ENCODE measurements at places on chromosomes 5 and 9. TPM values are rescaled to one million over a fixed set of nuclear protein-coding genes. Genes with fewer than 3 reads are reported as not detected.

GRCh38 chr9:136409557-136410455 is 608 bp downstream of the ENTR1 start:
- no peaks in the 10 kb centered on the region for H3K27me3 ChIP-seq
- peaks cover 16% of the 10 kb centered on the region for H3K4me1 ChIP-seq
- DNase-seq: peak; percentile 20
- peak overlapping the region; percentile 82 for H3K4me3 ChIP-seq

- H3K27ac ChIP-seq: no peak overlapping the region
- no peaks in the 10 kb centered on the region for H3K36me3 ChIP-seq
- no peaks in the 10 kb centered on the region for H3K27me3 ChIP-seq
- H3K4me1 ChIP-seq: no peaks in the 10 kb centered on the region
These were observed 291.2 kb upstream of the PTPRD start for GRCh38 chr9:10903969-10904368.

Gene HABP4
- total RNA-seq: 18.1 TPM

- peak overlapping the region; percentile 99 for H3K27ac ChIP-seq
- H3K27me3 ChIP-seq: no peaks in the 10 kb centered on the region
- H3K36me3 ChIP-seq: no peaks in the 10 kb centered on the region
- peak; percentile 99 for DNase-seq
These were observed 71.8 kb upstream of the NFIL3 start for GRCh38 chr9:91495450-91495849.

DNA sequence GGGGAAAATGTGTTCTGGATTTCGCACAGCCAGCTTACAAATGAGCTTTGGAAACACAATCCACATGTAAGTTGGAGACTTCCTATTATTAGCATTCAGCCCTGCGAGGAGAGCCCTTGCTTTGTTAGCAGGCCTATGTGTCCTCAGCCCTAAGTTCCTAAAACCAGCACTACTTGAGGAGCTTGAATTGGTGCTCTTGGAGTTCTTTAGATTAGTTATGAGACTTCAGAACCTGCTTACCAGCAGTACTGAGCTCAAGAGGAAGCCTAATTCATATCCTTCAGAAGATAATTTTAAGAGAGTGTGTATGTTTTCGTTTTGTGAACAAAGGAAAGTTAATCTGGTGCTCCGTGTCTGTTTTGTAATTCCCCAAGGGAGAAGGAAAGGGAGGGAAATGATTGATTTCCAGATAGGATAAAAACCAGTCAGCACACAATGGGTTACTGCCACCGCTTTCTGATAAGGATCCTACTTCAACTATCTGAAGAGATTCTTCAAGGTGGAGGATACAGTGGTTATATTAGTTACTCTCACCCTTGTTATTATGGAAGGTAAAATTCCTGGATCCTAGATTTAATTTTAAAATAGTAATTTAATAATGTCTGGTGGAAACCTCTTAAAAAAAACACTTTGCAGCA is 35.2 kb downstream of the PIK3R1 start:
- no peaks in the 10 kb centered on the region for H3K36me3 ChIP-seq
- H3K27me3 ChIP-seq: no peaks in the 10 kb centered on the region
- peaks cover 10% of the 10 kb centered on the region for H3K4me1 ChIP-seq
- no peak for DNase-seq

Gene AK8
- total RNA-seq: 0.84 TPM

Gene GABRA1
- 0.41 TPM for total RNA-seq

Gene FAM78A
- total RNA-seq: 0.73 TPM

DNA sequence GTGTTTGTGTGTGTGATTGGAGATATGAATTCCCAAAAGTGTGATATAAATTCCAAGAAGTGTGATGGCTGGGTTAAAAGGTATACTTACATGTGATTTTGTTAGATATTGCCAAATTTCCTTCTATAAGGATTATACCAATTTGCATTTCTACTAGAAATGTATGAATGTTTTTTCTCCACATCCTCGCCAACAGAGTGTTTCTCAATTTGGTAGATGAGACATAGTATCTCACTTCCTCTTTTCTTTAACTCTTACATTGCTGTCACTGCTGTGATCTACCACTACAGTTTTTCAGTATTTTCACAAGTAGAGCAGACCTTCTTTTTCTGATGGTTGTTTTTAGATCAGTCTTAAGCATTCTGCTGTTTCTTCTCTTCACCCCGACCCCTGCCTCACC is 111.3 kb downstream of the FER start:
- H3K27me3 ChIP-seq: no peaks in the 10 kb centered on the region
- H3K36me3 ChIP-seq: no peaks in the 10 kb centered on the region
- no peak overlapping the region for H3K27ac ChIP-seq
- no peaks in the 10 kb centered on the region for H3K4me1 ChIP-seq
- no peak overlapping the region for H3K4me3 ChIP-seq

GRCh38 chr5:80937584-80938356 is 22.4 kb upstream of the RASGRF2 start:
- no peak for DNase-seq
- no peak overlapping the region for H3K4me3 ChIP-seq
- no peaks in the 10 kb centered on the region for H3K36me3 ChIP-seq

Gene ENTPD8
- total RNA-seq: 0.11 TPM

GRCh38 chr5:14241141-14241540 is 98.0 kb downstream of the TRIO start:
- no peaks in the 10 kb centered on the region for H3K27me3 ChIP-seq
- H3K36me3 ChIP-seq: peaks cover 2% of the 10 kb centered on the region
- H3K4me3 ChIP-seq: no peak overlapping the region
- peaks cover 45% of the 10 kb centered on the region for H3K4me1 ChIP-seq

Gene GABRG2
- not detected for total RNA-seq

Gene PTGS1
- total RNA-seq: 0.23 TPM

DNA sequence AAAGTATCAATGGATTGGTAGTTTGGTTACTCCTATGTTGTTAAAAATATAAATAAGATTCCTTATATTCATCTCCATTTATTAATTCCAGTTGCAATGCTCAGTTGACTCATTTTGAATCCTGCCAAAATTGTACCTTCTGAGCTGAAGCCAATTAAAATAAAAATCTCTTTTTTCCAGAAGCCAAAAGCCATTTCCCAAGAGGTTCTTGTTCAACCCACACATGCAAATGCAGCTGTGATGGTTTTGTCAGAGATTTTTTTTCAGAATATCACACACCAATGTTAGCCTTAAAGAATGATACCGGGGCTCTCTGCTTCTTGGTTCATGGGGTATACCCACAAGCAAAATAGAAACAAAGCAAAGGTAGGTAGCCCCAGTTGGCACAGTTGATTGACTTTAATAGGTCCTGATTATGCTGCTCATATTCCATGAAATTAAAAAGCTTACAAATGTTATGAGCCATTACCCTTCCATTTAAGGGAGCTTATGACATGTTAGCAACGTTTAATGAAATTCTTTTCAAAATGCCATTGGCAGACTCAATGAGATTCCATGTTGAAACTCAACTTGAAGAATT is 208.0 kb downstream of the SGCD start:
- no peaks in the 10 kb centered on the region for H3K36me3 ChIP-seq
- DNase-seq: peak; percentile 30
- H3K4me3 ChIP-seq: no peak overlapping the region

Gene SPATA31E1
- total RNA-seq: not detected

Gene PSD2
- total RNA-seq: 0.25 TPM

- no peak overlapping the region for H3K4me3 ChIP-seq
- no peak overlapping the region for H3K27ac ChIP-seq
- peaks cover 20% of the 10 kb centered on the region for H3K4me1 ChIP-seq
- DNase-seq: no peak
- H3K36me3 ChIP-seq: peaks cover 71% of the 10 kb centered on the region
These were observed 6.6 kb downstream of the RACK1 start for GRCh38 chr5:181236954-181237641.

Gene NRARP
- 7.3 TPM for total RNA-seq

- peaks cover 3% of the 10 kb centered on the region for H3K4me1 ChIP-seq
- no peaks in the 10 kb centered on the region for H3K36me3 ChIP-seq
- H3K4me3 ChIP-seq: no peak overlapping the region
These were observed 4.0 kb upstream of the CCL28 start for GRCh38 chr5:43415935-43416802.

GRCh38 chr5:169538944-169539343 is 44.6 kb upstream of the SPDL1 start:
- DNase-seq: no peak
- H3K27me3 ChIP-seq: no peaks in the 10 kb centered on the region
- H3K4me3 ChIP-seq: no peak overlapping the region
- H3K27ac ChIP-seq: no peak overlapping the region

Gene OCLN
- total RNA-seq: 15.3 TPM

Gene FOXD4L5
- 0.11 TPM for total RNA-seq

Gene RPS14
- 2,054 TPM for total RNA-seq

DNA sequence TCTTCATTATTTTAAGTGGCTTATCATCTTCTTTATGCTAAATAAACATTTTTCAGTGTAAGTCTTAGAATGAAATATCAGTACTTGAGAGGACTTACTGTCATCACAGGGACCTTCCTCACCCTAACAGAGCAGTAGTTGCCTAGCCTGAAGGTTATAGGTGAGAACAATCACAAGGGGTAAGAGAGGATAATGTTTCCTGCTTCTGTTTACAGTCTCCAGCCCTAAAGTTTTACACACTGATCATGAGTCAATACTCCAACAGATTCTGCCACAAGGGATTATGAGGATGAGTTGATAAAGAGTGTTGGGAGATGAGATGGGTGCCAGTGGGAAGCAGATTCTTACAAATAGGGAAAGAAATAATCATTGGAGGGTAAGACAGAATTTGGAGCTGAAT is 265.1 kb upstream of the DAB2 start:
- no peak for DNase-seq
- no peaks in the 10 kb centered on the region for H3K27me3 ChIP-seq
- no peaks in the 10 kb centered on the region for H3K4me1 ChIP-seq
- no peak overlapping the region for H3K4me3 ChIP-seq

DNA sequence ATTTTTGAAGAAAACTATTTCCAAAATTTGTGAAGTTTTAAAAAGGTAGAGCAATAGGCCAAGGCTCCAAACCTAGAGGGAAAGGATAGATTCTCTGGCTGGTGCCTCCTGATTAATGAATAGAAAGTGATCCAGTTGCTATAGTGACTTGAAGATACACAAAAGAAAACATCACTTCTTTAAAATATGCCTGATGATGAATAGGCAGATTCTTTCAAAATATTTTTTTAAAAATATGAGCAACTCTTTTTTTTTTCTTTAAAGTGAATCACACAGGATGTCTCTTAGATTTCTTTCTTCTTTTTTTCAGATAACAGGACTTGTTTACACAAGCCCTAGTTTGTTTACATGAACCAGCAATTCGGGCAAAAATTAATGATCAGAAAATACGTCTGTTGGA is 124.4 kb downstream of the RFK start:
- H3K27me3 ChIP-seq: no peaks in the 10 kb centered on the region
- H3K4me3 ChIP-seq: no peak overlapping the region
- DNase-seq: peak; percentile 49
- no peaks in the 10 kb centered on the region for H3K36me3 ChIP-seq
- H3K27ac ChIP-seq: peak overlapping the region; percentile 23

DNA sequence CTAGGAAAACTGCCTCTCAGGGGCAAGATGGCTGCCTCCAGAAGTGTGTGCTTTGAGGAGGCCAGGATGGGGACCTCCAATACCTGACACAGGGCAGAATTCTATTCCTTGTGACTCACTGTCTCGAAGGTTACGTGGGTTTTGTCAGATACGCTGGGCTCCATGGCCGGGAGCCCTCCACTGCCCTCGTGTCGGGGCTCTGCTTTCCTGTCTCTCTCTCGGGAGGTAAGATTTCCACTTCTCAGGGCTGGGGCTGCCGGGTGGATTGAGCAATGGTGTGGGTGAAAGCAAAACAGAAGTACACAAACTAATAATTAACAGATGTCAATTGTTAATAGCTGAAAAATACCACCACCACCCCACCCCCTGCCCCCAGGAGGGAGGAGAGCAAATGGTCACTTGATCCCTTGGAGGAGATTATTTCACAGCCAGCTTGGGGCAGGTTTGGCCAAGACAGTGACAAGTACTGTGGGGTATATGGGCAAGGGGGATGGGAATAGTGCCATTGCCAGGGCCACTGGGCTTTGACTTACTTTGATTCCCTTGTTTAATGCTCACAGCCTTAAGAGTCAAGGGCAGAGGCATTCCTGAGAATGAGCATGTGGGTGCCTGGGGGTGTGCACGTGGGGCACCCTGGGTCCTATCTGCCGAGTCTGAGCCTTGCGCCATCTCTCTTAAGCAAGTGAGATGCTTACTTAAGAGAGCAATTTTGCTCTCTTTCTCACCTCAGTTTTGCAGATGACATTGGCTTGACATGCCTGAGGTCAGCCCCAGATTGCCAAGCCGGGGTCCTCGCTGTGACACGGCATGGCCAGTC is 28.8 kb upstream of the DAB2IP start:
- no peaks in the 10 kb centered on the region for H3K4me1 ChIP-seq
- H3K27me3 ChIP-seq: peaks cover 2% of the 10 kb centered on the region
- no peak overlapping the region for H3K27ac ChIP-seq
- H3K36me3 ChIP-seq: no peaks in the 10 kb centered on the region

GRCh38 chr9:105466898-105467455 is 19.1 kb downstream of the FSD1L start:
- no peak overlapping the region for H3K27ac ChIP-seq
- H3K4me1 ChIP-seq: no peaks in the 10 kb centered on the region

DNA sequence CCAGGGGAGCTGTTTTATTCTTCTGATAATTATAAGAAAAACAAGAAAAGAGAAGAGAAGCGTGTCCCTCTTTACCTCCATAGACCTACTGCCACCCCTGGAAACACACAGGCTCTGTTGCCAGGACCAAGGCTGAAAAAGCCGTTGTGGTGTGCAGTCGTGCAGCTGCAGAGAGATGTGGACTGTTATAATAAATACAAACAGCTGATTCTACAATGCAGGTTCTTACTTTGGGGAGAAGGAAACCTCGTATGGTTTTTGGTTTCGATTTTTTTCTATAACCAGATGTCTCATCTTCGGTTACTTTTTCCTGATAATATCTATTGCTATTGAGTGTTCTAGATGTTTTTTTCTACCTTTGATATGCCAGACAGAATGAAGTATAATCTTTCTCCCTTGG is 28.1 kb downstream of the FYB1 start:
- DNase-seq: no peak
- peaks cover 3% of the 10 kb centered on the region for H3K27me3 ChIP-seq
- H3K27ac ChIP-seq: no peak overlapping the region
- no peak overlapping the region for H3K4me3 ChIP-seq
- H3K36me3 ChIP-seq: no peaks in the 10 kb centered on the region

DNA sequence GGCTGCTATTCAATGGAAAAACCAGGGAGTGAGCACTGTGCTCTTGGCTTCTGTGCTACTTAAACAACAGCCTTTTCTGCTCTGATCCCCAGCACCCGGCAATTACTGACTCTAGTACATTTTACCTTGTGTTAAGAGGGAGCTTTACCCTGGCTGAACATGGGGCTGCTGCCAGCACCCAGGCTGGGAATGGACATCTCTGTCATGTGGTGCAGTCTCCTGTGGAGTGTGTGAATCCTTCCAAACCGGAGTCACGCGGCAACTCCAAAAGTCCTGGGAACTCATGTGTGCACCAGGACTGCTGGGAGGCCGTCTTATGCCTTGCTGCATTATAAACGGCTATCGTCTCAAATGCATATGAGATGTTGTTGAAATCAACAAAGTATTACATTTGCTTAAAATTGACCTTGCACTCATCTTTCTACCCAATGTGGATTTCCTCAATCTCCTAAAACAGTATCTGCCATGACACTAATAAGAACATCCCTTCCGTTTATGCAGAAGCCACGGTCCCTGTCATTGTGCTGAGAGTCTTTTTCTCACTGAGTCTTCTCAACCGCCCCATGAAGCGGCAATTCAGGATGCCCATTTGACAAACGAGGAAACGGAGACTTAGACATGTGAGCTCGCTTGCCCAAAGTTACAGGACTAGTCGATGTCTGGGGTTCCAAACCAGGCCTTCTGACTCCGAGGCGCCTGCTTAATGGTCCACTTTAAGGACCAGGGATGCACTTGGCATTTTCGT is 884 bp upstream of the GSN start:
- H3K4me3 ChIP-seq: peak overlapping the region; percentile 60
- H3K36me3 ChIP-seq: no peaks in the 10 kb centered on the region
- peaks cover 40% of the 10 kb centered on the region for H3K4me1 ChIP-seq
- H3K27ac ChIP-seq: no peak overlapping the region
